DMS153 (cell line): ENCODE measurements at places on chromosomes 6 and 20.

DNA sequence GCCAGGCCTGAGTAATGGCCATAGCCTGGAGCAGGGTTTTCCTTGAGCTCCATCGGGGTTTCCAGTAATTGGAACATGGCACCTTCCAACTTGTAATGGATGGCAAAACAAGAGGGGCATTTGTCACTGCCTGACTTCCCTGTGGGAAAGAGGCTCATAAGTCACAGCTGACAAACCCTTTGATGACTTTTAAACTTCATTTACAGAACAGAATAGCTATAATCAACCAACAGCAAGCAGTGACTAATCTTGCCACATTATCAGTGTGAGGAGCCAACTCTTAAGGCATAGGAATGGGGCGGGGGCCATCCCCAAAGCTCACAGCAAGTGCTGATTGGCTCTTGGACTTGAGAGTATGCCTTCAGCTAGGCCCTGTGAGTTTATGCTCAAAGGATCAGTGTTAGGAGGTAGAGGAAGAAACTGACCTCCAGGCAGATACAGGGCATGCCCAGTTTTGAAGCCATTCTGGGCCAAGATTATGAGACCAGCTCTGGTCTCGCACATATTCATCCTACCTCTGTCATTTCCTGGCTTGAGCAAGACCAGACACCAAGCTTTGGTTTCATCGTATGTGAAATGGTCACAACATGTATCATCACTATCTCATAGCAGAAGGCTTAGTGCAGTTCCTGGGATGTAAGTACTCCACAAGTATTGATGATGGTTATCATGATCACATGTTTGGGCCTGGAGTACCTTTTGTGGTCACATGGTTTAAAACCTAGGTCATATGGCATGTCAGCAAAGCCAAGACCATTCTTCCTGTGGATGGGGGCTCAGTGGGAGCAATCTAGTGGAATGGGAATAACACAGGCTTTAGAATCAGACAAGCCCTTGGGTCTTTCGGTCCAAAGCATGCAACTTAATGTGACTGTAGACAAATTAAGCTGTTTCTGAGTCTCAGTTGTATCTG lies 49.2 kb downstream of the EIF2S2 start:
- no peak for DNase-seq

GRCh38 chr20:16040742-16041141 lies 532.5 kb downstream of the KIF16B start:
- no peak for DNase-seq

DNA sequence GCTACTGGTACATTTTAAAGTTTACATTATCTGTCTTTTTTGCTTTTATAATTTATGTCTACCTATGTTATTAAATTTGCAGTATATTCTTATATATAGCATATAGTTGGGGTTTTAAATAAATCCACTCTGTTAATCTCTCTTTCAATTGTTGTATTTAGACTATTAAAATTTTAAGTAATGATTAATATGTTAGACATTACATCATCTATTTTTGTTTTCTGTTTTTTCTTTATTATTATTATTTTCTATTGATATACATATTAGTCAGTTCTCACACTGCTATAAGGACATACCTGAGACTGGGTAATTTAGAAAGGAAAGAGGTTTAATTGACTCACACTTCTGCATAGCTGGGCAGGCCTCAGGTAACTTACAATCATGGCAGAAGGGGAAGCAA lies 1338.2 kb upstream of the GJE1 start:
- no peak for DNase-seq

DNA sequence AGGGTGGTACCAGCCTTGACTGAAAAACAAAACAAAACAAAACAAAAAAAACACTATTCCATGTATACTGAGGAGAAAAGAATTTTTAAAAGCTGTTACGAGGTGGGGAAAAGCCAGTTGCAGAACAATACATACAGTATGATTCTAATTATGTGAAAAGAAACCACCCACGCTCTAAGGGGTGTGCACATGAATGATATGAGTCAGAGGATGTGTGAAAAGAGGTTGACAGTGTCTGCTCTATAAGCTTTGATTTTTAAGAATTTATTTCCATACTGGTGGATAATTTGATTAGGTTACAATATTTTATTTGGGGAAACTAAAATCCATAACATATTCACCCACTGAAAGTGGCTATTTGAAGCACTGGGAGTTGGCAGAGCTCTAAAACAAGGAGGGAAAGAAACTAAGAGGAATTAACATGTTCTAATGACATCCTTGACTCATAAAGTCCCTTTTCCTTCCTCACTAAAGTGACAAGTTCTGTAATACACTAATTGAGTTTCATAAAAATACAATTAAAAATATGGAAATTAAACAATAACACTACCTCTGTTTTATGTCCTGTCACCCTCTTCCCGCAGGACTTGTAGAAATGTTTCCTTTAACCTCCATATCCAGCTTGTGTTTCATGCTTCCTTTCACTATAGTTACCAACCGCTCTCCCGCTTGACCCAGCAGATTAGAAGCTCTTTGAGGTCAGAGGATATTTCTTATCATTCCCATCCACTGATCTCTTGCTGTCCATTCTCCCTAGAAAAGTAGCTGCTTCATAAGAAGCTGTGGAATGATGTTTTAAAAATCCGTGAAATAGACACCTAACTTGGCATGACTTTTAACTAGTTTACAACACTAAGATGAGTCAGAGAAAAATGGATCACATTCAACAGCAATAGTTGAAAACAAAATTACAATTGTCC lies 118.6 kb upstream of the CCDC28A start:
- DNase-seq = no peak

DNA sequence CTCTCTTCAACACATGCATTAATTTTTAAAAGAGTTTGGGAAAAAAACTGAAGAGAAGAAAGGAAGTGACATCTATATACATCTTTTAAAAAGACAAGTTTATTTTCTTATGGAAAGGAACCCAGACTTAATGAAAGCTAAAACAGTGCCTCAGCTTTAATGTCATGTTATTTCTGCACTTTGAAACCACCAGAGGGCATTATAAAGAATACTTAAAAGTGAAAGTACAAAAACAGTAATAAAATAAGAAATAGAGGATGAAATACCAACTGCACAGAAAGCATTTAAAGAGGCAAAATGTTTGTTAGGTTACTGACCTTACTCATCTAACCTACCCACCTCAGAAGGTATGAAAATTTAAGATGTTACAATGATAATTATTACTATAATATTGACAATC lies 98.8 kb downstream of the HUS1B start:
- DNase-seq = no peak

DNA sequence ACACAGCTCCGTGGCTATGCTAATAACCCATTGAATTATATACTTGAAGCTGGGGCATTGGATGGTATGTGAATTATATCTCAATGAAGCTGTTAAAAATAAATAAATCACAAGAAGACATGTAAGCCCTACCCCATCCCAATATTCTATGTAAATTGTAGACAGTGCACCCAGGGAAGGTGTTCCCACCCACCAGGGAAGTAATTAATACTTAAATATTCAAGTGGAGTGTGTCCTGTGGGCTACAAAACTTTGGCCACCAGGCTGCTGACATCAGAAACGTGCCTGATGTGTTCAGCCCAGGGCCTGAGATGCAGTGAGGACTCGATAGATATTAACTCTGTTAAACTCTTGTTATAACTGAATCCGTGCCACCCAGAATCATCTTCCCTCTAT lies 240.4 kb upstream of the RREB1 start:
- DNase-seq = no peak

GRCh38 chr20:20668639-20669038 lies 43.8 kb downstream of the RALGAPA2 start:
- no peak for DNase-seq

DNA sequence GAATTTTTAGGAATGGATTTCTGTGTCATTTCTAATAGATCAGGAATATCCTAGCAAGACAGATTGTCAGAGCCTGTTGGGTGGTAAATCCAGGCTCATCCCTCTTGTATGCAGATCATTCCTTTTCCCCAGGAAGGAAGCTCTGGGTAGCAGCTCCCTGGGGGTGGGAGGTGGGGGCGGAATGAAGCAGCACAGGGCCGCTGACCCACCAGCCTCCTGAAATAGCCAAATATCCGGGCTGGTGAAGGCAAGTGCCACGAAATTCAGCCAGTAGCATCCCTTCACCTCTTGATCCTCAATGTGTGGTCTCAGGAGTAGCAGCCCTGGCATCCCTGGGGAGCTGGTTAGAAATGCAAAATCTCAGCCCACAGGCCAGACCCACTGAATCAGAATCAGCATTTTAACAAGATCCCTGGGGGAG lies 256.9 kb downstream of the LRFN2 start:
- DNase-seq = no peak

GRCh38 chr6:169738976-169739529 lies 12.3 kb downstream of the DYNLT2 start:
- no peak for DNase-seq

GRCh38 chr6:135850882-135851281 lies 619 bp upstream of the PDE7B start:
- DNase-seq = no peak

DNA sequence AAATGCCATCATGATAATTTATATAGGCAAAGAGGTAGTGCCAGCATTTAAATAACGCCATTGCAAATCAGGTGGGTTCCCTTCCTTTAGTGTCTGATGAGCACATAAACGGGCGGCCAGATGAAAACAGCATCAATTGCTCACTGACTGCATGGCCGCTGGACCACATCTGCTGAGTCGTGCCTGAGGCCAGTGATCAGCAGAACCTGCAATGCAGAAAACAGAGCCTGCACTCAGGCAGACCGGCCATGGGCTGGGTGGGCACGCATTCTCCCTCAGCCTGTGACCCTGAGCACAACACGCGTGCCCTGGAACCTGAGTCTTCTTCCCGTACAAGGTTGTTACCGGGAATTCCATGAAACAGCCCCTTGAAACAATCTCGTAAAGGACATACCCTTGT lies 144.0 kb upstream of the THBS2 start:
- DNase-seq = no peak

DNA sequence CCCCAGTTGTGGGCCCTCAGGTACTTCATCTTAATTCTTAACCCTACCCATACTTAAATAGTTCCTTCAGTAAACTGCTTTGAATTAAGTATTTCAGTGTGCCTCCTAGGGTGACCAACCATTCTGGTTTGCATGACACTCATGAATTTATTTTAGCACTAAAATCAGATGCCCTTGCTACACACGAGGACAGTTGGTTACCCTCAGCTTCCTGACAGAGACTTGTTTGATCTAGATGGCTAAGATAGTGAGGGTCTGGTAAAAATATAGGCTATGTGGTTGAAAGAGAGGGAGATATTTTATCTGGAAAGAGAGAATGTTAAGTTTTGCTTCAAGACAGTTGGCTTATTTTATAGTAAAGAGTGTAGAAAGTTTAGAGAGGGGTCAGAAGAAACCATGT lies 10.6 kb downstream of the PGK2 start:
- no peak for DNase-seq

DNA sequence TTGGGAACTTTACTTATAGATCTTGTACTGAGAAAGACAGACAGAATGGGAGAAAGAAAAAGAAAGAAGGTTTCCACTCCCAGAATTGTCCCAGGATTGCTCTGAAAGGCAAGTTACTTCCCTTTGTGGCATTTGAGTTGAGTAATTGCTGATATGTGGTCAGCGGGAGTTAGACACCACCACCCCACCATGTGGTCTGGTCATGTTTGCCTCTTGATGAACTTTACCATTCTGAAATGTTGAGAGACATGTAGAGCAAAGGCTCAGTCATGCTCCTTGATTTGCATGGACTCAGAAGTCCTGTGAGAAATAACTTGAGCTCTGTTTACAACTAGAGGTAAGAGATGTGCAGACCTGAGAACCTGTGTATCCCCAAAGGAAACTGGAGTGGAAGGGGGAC lies 17.1 kb downstream of the TCF21 start:
- DNase-seq = no peak

DNA sequence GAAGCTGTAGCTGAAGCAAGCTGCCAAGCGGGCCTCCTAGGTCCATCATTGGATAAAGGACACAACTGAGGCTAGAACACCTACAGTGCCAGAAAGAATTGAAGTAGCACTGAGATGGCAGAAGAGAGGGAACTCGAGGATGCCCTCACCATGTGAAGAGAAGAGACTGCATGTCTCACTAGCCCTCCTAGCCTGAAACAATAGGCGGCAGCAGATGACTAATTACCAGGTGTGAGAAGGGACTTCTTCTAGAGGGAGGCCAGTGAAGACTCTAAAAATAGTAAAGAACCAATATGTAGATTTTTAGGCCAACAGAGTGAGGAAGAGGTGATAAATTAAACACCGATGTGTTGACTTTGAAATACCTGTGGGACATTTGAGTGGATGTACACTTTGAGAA lies 50.3 kb downstream of the LGSN start:
- DNase-seq = no peak

- no peak for DNase-seq
These were observed 27.9 kb upstream of the HLA-DQA2 start for GRCh38 chr6:32713241-32713640.

DNA sequence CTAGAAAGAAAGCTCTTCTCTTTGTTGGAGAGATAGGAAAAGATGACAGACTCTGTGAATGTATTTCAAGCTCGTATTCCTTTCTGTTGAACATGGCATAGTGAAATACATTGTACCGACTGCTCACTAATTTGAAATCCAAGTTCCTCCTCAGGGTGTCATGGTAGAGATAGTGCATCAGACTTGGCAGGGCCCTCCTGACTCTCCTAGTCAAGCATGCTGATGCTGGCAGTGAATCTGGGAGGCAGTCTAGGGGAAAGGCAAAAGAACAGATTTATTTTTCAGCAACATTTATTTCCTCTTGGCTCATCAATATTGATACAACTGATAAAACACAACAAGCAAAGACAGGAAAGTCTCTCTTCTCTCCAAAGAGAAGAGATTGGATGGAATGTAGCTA lies 356.3 kb upstream of the IRAK1BP1 start:
- DNase-seq = no peak

GRCh38 chr6:24072038-24072746 lies 53.8 kb upstream of the NRSN1 start:
- no peak for DNase-seq

DNA sequence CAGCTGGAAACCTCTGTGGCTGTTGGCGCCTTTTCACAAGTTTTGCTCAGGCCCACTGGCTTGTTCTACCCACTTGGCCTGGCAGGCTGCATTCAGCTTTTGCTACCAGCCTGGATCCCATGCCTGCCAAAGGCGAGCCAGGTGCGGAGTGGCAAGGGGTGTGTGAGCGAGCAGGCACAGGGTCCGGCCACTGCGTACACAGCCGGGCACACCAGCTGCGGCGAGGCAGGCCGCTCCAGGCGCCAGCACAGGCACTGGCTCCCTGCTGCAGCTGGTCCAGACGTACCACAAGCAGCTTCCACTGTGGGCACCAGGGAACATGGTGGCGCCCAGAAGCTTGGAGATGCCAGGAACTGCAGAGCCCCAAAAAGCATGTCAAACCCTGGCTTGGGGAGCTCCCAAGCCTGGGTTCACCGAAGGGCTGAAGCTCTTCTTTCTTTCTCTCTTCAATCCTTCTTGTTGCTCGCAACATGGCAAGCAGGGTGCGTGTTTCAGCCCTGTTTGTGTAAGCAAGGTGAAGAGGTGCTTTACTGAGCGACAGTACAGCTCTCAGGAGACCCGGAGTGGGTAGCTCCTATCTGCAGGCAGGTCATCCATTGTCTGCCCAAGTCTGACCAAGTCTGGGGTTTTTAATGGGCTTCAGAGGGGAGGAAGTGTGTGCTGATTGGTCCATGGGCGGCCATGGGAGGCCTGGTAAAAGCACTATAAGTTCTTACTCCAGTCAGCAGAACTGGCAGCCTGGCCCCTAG lies 32.6 kb upstream of the GRM4 start:
- no peak for DNase-seq

GRCh38 chr6:3314621-3315467 lies 56.1 kb downstream of the PSMG4 start:
- DNase-seq = no peak

- DNase-seq = peak; percentile 85
These were observed 4.9 kb upstream of the UQCC2 start for GRCh38 chr6:33716379-33716778.

GRCh38 chr6:41111017-41111416 lies 38.2 kb downstream of the NFYA start:
- no peak for DNase-seq
